ENCODE measurements at places on chromosomes 1 and 21. TPM values are rescaled to one million over a fixed set of nuclear protein-coding genes. Genes with fewer than 3 reads are reported as not detected.
A peak's percentile ranks its signal among the peaks of the same experiment; 100 is the strongest.

Gene CDCA8
- total RNA-seq = 14.6 TPM

DNA sequence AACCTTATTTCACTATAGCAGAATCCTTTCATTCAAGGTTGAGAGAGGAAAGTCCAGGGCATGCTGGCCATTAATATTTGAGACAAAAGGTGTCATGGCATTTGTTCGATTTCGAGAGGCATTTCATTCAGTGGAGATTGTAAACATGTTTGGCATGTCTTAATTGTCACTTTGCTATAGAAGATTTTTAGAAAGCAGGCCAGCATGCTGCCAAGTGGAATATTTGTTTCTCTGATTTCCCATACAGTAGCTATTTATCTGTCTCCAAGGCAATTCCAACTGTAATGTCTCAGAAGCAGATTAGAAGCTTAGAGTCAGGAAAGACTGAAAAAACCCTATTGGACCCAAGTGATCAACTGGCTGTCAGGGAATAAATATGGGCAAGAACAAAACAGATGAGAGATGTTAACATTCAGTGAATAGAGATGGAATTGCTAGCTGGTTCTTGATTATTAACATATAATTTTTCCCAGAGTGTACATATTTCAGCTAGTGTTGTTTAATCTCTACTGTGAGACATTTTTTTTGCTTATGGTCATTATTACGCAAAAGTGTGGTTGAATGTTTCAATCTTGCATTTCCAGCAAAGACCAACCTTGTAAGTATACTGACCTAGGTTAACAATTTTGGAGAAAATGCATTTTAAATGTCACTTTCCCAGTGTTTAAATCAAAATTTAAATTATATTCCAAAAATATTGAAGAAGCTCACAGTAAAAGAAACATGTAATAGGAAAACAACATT, 174.6 kb downstream of the KCNK2 start:
- no peak for DNase-seq

GRCh38 chr1:197973206-197973605, 56.0 kb downstream of the LHX9 start:
- DNase-seq = no peak

Gene ADCY10
- 0.47 TPM for total RNA-seq

DNA sequence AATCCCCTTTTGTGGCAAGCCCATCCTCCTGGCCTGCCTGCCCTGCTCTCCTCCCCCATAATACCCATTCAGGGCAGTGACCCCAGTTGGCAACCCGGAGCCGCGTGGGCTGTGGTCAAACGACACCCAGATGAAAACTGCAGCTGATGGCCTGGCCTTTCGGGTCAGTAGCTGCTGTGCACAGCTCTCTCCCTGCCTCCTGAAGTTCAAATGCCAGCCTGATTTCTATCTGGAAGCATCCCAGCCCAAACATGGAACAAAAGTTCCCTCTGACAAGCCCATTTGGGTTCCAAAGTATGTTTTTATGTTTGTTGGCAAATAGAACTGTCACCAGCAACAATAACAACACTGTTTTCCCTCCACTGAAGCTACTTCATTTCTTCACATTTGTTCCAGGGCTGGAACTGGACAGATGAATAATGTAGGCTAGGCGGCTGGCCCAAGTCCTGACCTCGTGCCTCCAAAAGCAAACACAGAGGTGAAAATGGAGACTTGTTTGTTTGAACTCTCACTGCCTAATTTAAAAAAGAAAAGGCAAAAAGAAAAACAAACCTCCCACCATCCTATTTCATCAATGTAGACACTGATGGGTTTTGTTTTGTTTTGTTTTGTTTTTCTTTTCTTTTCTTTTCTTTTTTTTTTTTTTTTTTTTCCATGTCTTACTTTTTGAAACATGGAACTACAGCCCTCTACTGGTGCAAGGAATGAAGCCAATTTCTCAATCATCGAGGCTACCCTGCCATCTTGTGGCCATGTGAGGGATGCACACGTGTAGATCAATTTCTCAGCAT, 179.0 kb downstream of the ADSS2 start:
- peak; percentile 81 for DNase-seq

GRCh38 chr1:20625176-20626097, 7.8 kb upstream of the PINK1 start:
- no peak for DNase-seq

- no peak for DNase-seq
Measured at GRCh38 chr1:54241364-54241763, 41.4 kb downstream of the MRPL37 start.
